ENCODE measurements at places on chromosomes 1 and 21.

DNA sequence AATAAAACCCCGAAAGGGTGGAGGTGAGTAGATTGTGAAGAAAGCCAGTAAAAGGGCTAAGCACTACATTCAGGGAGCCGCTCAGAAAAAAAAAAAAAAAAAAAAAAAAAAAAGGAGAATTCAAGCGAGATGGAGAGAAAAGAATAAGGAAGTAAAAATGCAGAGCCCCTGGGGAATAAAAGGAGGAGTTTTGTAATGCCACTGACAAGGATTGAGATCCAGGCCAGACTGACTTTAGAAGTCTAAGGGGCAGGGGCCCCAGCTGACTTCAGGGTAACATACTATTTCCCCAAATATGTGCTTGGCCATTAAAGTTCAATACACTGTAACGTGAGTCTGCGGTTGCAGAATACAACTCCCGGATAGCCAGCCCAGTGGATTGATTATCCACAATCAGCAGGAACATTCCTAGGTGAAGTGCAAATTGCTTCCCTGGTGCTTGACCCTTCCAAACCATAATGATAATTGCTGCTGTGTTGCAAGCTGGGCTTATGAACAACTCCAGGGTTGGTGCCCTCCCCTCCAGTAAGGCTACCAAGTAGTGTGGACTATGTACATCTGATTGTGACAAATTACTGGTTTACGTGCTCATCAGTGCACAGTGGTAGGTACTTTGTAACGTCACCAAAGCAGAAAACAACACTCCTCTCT is 30.7 kb upstream of the RRP15 start:
- DNase-seq = no peak

- peak; percentile 44 for DNase-seq
Observed at GRCh38 chr1:27416387-27417111, 24.1 kb downstream of the GPR3 start.

DNA sequence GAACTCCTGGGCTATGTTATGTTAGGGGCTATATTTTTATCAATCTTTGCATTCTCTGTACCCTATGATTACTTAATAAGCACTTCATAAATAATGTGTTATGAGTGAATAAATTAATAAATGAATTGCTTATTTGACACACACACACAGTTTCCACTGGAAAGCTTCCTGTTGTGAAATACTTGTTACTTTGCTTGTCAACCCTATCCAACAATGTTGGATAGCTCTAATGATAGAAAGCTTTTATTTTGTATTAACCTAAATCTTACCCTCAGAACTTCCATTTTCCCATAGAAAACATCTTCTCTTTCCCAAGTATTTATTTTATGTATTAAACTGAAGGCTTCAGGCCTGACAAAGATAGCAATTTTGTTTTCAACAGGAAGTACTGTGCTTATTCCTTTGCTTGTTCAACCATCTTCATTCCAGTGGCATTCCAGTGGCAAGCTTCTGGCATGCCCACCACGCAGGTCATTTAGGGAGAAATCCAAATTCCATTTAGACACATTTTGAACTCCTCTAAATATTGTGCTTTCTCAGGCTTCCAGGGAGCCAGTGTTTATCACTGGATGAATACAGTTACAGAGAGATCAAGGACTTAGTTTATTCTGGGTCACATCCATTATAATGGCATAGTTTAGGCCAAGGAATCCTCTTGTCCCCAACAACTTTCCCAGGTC is 134.4 kb downstream of the TGFB2 start:
- no peak for DNase-seq

DNA sequence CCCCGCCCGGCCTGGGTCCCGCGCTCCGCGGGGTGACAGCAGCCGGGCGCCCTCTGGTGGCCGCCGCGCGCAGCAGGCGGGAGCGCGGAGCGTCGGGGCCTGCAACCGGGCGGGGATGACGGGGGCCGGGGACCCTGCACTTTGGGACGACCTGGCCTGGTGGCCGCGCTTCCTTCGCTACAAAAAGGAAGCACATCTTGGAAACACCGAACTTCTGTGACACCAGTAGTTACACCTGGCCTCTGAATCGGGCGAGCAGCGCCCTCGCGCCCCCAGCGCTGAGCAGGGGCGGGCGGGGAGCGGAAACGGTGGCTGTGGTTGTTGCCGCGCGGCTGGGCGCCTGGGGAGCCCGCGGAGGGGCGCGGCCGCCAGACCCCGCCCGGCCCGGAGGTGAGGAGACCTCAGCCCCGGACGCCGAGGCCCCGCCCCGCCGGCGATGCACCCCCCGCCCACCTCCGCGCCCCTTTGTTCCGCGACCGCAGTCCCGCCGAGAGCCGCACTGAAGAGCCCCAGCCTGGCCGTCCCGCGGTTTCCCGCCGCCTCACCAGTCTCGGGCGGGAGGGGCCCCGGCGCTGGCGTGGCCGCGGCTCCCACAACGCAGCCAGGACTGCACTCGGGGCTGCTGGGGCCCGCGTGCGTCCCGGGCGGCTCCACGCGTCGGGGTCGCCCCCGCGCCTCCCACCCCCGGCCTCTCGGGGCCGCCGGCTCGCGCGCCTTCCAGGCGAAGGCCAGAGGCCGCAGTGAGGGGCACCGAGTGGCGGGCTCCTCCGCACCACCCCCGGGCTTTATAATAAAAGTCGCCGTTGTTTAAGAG is 59.3 kb downstream of the H3-3A start:
- peak; percentile 75 for DNase-seq

DNA sequence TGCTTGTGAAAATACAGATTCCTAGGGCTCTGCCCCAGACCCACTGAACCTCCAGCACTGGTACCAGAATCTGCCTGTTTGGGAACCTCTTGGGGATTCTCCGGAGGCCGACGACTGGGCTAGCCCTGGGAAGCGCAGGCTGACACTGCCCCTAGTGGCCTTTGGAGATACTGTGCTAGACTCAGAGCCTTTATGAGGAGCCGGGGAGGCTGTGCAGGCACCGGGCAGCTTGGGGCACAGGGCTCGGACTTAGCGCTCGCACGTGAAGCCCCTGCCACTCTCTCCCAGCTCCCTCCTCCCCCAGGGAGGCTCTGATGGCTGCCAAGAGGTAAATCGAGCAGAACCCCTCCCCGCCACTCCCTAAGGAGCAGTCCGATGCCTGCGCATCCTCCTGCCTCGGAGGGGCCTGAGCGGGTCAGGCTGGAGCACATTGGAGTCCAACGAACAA is 144.6 kb upstream of the TNR start:
- DNase-seq = peak; percentile 66

GRCh38 chr21:34649400-34649799 is 19.4 kb upstream of the CLIC6 start:
- DNase-seq = no peak

- DNase-seq = no peak
Observed at GRCh38 chr1:17348593-17349234, 23.3 kb upstream of the PADI6 start.

GRCh38 chr1:156402331-156403020 is 33.5 kb downstream of the RHBG start:
- DNase-seq = no peak

DNA sequence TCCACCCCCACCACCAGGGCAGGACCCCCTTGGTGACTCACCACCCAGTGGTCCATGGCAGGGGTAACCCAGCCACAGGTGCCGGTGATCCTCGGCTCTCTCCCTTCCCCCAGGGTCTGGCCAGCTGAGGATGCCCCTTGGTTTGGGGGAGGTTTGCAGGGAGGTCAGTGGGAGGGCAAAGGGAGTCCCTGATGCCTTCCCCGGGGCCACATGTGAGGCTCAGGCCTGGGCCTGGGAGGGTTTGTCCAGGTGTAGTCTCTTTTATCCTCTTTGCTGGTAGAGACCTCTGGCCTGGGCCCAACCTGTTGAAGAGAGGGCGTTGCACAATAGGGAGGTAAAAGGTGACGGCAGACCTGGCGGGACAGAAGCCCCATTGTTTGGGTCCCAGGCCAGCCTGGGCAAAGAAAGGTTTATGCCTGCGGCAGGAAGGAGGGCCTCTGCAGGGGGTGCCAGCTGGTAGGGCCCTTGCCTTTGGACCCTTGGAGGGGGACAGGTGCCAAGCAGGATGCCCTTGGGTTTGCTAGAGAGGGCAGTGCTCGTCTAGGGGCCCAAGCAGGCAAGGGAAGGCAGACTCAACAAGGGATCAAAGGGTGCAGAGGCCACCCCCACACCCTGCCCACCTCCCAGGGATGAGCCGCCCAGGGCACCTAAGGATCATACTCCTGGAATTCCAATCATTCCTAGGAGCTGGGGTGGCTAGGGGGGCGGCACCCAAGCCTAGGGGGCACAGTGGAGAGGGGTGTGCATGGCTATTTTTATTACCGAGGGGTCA is 760 bp upstream of the TINAGL1 start:
- DNase-seq = no peak

DNA sequence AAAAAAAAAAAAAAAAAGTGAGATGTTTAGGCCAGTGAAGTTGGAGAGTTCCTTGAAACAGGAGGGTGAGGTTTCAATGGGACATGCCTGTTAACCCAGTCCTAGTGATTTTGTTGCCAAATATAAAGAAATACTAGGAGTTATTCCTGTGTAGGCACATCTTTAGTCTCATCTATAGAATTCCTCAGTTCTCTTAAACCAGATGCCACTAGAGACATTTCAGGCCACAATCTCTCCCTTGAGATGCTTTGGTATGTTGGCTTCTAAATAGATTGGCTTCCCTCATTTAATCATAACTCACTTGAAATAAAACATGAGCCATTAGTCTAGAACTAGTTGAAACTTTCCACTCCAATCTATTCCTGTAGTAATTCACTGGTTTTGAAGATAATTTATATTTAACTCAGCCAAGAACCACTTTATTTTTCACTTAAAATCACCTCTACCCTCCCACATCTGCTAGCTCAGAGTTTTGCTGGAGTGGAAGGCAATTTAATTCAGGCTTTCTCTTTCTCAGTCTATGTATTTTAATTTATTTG is 29.8 kb downstream of the GPR137B start:
- no peak for DNase-seq

DNA sequence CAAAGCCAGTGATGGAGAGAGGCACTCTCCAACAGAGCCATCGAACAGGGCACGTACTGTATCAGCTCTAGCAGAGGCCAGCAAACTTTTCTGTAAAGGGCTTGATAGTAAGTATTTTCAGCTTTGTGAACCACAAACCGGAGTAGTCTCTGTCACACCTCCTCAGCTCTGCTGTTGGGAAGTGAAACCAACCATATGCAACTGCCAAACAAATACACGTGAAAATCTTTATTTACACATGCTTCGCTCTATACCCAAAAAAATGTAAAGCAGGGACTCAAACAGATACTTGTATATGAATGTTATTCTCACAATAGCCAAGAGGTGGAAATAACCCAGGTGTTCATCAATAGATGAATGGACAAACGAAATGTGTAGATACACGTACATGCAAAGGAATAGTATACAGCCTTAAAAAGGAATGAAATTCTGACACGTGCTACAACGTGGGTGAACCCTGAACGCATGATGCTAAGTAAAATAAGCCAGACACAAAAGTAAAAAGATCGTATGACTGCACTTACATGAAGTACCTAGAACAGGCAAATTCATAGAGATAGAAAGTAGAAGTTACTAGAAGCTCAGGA is 39.0 kb downstream of the SETD4 start:
- DNase-seq = no peak

DNA sequence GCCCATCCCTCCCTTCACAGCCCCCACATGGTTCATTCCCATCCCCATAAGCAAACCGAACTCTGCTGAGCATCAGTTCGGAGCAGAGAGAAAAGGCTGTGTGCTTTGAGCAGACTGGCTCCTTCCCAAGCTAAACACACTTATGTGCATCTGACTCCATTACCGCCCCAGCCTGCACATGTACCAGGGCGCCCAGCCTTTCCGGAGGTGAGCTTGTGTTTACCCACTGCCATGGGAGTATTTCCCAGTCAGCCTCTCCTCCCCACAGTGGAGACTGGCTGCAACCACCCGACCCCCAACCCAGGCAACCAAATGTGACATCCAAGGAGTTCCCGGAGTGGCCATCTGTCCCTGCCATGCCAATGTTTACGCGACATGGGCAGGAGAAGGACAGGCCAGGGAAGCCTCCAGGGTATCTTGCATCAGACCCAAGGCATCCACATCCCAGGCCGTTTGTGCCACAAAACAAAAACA is 9.4 kb downstream of the TIAM1 start:
- DNase-seq = no peak

- DNase-seq = no peak
Observed at GRCh38 chr1:118461154-118461553, 276.1 kb upstream of the SPAG17 start.

- DNase-seq = no peak
Observed at GRCh38 chr1:177007437-177008161, 156.9 kb downstream of the ASTN1 start.

DNA sequence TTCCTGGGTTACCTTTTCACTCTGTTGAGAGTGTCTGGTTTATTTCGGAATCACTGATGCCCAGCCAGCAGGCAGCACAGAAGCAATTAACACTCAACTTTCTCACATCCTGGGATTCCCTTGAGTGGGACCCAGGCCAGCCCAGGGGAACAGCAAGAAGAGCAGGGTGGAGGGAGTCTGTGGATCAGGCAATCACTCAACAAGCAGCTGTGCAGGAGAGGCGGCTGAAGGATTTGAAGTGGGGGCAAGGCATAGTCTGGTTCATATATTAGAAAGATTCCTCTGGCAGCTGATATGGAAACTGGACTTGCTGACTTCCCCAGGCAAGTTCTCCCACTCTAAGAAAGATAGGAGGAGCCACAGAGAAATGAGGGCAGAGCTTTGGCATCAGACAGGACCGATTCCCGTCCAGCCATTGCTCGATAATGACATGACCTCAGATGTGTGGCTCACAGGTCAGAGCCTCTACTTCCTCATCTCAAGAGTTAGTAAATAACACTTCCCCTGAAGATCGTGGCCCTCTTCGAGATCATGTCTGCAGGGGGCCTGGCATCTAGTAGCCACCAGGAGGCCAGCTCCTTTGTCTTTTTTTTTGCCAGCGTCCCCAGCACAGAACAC is 12.4 kb downstream of the EPHA8 start:
- DNase-seq = no peak

GRCh38 chr1:199546323-199546722 is 481.2 kb upstream of the NR5A2 start:
- no peak for DNase-seq

GRCh38 chr1:23168079-23168444 is 594 bp downstream of the LUZP1 start:
- peak; percentile 62 for DNase-seq

- peak; percentile 49 for DNase-seq
Observed at GRCh38 chr1:47201179-47201578, 11.3 kb upstream of the PDZK1IP1 start.

DNA sequence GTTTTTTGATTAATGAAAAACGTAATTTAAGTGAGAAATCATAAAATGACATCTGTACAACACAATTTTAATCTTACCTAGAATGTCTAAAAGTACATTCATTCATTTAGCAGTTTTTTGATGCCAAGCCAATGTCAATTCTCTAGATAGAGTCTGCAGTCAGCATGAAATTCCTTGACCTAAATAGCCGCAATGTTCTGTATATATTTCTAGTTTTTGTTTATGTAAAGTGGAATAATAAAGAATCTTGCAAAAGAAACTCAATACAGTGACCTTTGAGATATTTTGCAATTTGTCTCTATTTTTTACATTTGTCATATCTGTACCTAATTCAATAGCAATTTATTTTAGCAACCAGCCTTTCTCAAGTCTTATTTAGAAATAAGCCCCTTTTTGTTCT is 176.0 kb downstream of the ATP6V1G3 start:
- no peak for DNase-seq

- DNase-seq = no peak
Observed at GRCh38 chr1:161958425-161958824, 65.2 kb downstream of the OLFML2B start.

Data from femur (tissue), 1 donor.